ENCODE measurements at places on chromosomes 13 and 19. TPM values are rescaled to one million over a fixed set of nuclear protein-coding genes. Genes with fewer than 3 reads are reported as not detected.

- peaks cover 8% of the 10 kb centered on the region for H3K4me1 ChIP-seq
- no peak overlapping the region for H3K27ac ChIP-seq
Measured at GRCh38 chr13:110199046-110199831, 107.7 kb downstream of the COL4A1 start.

- H3K27ac ChIP-seq, result no peak overlapping the region
- H3K27me3 ChIP-seq, result no peaks in the 10 kb centered on the region
- no peak overlapping the region for H3K4me3 ChIP-seq
- no peaks in the 10 kb centered on the region for H3K36me3 ChIP-seq
- no peak for DNase-seq
Measured at GRCh38 chr13:101139081-101139480, 277.2 kb downstream of the NALCN start.

DNA sequence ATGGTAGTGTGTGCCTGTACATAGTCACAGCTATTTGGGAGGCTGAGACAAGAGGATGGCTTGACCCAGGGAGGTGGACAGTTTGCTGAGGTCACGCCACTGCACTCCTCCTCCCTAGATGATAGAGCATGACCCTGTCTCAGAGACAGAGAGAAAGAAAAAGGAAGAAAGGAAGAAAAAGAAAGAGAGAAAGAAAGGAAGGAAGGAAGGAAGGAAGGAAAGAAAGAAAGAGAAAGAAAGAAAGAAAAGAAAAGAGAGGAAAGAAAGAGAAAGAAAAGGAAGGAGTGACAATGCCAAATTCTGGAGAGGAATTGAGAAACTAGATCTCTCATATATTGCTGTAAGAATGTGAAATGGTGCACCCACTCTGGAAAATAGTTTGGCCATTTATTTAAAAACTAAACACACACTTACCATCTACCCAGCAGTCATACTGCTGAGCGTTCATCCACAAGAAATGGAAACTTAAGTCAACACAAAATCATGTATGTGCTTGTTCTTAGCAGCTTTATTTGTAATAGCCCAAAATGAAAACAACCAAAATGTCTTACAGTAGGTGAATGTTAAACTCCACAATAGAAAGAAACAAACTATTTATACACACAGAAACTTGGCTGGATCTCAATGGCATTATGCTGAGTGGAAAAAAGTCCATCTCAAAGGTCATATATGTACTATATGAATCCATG lies 7.5 kb downstream of the TEX101 start:
- H3K27ac ChIP-seq, result no peak overlapping the region
- H3K36me3 ChIP-seq, result no peaks in the 10 kb centered on the region
- no peak for DNase-seq
- H3K4me3 ChIP-seq, result no peak overlapping the region
- no peaks in the 10 kb centered on the region for H3K4me1 ChIP-seq
- no peaks in the 10 kb centered on the region for H3K27me3 ChIP-seq

- DNase-seq, result no peak
- H3K27ac ChIP-seq, result peak within 1 kb of the TSS; percentile 71
- peaks cover 29% of the 10 kb centered on the region for H3K36me3 ChIP-seq
- peak within 1 kb of the TSS; percentile 81 for H3K4me3 ChIP-seq
Measured at GRCh38 chr19:35756377-35757230, at the start of gene HSPB6. Gene HSPB6, minus strand, starts transcription at chr19:35757029. Its CDS starts 21 bp downstream, at chr19:35757008.

- peaks cover 45% of the 10 kb centered on the region for H3K36me3 ChIP-seq
- no peak for DNase-seq
- peaks cover 4% of the 10 kb centered on the region for H3K4me1 ChIP-seq
- no peaks in the 10 kb centered on the region for H3K27me3 ChIP-seq
Measured at GRCh38 chr19:58307736-58308135, 2.6 kb downstream of the ERVK3-1 start.

DNA sequence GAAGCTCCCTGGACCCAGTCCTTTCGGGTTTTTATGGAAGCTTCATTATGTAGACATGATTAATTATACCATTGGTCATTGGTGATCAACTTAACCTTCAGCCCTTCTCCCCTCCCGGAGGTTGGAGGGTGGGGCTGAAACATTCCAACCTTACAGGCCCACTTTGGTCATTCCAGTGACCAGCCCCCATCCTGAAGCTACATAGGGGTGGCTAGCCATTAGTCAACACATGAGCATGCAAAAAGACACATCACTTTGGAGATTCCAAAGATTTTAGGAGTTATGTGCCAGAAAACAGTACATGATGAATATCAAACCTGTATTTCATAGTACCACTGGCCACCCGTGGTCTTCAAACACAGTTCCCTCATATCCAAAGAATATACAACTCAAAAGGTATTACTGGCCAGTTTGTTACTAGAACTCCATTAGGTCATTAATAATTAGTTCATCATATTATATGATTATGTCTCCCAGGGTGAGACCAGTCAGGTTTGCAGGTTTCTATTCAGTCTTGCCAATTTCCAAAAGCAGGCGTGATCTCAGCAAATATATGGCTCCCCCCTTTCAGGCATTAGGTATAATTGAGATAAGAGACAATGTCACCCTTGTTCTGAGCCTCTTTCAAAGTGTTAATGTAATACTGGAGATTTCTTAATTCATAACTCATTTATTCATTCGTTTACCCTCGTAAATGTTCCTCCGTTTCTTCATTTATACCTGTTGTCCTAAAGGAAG lies 11.1 kb downstream of the PPP5C start:
- H3K4me1 ChIP-seq, result peaks cover 23% of the 10 kb centered on the region
- no peak overlapping the region for H3K27ac ChIP-seq
- peaks cover 38% of the 10 kb centered on the region for H3K36me3 ChIP-seq

- H3K36me3 ChIP-seq, result no peaks in the 10 kb centered on the region
- H3K4me1 ChIP-seq, result peaks cover 36% of the 10 kb centered on the region
- H3K27me3 ChIP-seq, result no peaks in the 10 kb centered on the region
- peak overlapping the region; percentile 61 for H3K27ac ChIP-seq
Measured at GRCh38 chr13:30744056-30744680, 8.8 kb downstream of the ALOX5AP start.

- no peak overlapping the region for H3K4me3 ChIP-seq
- H3K4me1 ChIP-seq, result peaks cover 35% of the 10 kb centered on the region
- DNase-seq, result peak; percentile 63
- no peaks in the 10 kb centered on the region for H3K27me3 ChIP-seq
Measured at GRCh38 chr19:38006361-38007045, 99.5 kb downstream of the SIPA1L3 start.

GRCh38 chr13:80116107-80116506 lies 224.8 kb downstream of the SPRY2 start:
- H3K27me3 ChIP-seq, result no peaks in the 10 kb centered on the region
- no peaks in the 10 kb centered on the region for H3K36me3 ChIP-seq
- H3K4me3 ChIP-seq, result no peak overlapping the region
- H3K27ac ChIP-seq, result no peak overlapping the region
- H3K4me1 ChIP-seq, result no peaks in the 10 kb centered on the region

- no peak for DNase-seq
- H3K27ac ChIP-seq, result peak overlapping the region; percentile 50
- no peaks in the 10 kb centered on the region for H3K27me3 ChIP-seq
- H3K36me3 ChIP-seq, result peaks cover 30% of the 10 kb centered on the region
- H3K4me1 ChIP-seq, result peaks cover 75% of the 10 kb centered on the region
Measured at GRCh38 chr19:4393947-4394590, 6.3 kb downstream of the SH3GL1 start.

GRCh38 chr19:1019980-1020867 lies 699 bp downstream of the TMEM259 start:
- peak overlapping the region; percentile 41 for H3K27ac ChIP-seq
- no peak for DNase-seq
- peak overlapping the region; percentile 99 for H3K4me3 ChIP-seq
- peaks cover 43% of the 10 kb centered on the region for H3K4me1 ChIP-seq
- no peaks in the 10 kb centered on the region for H3K27me3 ChIP-seq

- H3K36me3 ChIP-seq, result no peaks in the 10 kb centered on the region
- no peak overlapping the region for H3K4me3 ChIP-seq
- H3K27ac ChIP-seq, result no peak overlapping the region
- H3K27me3 ChIP-seq, result no peaks in the 10 kb centered on the region
- no peak for DNase-seq
Measured at GRCh38 chr13:51823359-51823758, 19.4 kb upstream of the DHRS12 start.

DNA sequence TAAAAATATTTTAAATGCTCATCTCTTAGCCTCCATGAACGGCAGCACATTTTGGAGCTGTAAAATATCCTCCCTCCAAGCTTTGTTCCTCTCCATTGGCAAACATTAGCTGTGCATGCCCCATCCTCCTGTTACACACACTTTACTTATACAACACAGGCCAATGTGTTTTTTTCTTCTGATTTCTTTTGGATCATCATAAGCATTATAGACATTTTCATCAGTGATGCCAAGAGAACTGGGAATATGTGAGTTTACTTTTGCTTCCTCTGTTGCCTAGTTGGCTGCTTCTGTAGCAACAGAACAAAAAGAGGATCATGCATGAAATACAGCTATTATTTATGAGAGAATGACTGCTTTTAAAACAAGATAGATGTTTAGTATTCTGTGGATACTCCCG lies 142.6 kb downstream of the PCDH9 start:
- no peaks in the 10 kb centered on the region for H3K36me3 ChIP-seq
- H3K4me1 ChIP-seq, result no peaks in the 10 kb centered on the region
- no peak for DNase-seq
- no peaks in the 10 kb centered on the region for H3K27me3 ChIP-seq
- no peak overlapping the region for H3K4me3 ChIP-seq
- H3K27ac ChIP-seq, result no peak overlapping the region

- peaks cover 37% of the 10 kb centered on the region for H3K4me1 ChIP-seq
- no peak overlapping the region for H3K4me3 ChIP-seq
- peak overlapping the region; percentile 78 for H3K27ac ChIP-seq
- no peaks in the 10 kb centered on the region for H3K27me3 ChIP-seq
- DNase-seq, result peak; percentile 98
Measured at GRCh38 chr19:48558018-48558684, 6.2 kb downstream of the SULT2B1 start.

DNA sequence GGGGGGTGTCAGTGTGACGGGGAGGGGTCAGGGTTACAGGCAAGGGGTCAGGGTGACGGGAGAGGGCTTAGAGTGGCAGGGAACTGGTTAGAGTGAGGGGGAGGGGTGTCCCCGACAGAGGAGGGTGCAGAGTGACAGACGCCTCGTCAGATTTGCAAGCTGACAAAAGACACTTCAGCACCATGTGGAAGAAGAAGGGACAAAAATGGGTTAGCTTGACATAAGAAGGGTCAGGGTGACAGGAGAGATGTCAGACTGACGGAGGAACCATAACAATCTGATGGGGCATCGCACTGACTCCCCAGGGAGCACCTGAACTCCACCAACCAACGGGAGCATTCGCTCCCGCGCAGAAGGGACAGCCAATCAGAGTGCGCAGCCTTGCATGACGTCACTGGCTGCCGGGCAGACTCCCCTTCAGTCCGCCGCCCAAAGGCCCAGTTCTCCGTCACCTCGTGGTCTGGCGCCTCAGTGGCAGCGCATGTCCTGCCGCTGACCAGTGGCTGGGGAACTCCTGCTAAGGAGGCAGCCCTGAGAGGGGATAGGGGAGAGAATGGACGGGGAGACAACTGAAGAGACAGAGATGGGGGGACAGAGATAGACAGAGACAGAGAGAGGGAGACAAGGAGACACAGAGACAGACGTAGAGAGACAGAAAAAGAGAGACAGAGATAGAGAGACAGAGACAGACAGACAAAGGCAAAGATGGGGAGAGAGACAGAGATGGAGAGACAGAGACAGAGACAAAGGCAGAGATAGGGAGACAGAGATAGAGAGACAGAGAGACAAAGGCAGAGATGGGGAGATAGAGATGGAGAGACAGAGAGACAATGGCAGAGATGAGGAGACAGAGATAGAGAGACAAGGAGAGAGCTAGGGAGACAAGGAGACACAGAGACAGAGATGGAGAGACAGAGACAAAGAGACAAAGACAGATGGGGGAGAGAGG lies 30.2 kb downstream of the C19orf81 start:
- H3K27me3 ChIP-seq, result peaks cover 20% of the 10 kb centered on the region
- H3K4me1 ChIP-seq, result no peaks in the 10 kb centered on the region
- H3K27ac ChIP-seq, result no peak overlapping the region

DNA sequence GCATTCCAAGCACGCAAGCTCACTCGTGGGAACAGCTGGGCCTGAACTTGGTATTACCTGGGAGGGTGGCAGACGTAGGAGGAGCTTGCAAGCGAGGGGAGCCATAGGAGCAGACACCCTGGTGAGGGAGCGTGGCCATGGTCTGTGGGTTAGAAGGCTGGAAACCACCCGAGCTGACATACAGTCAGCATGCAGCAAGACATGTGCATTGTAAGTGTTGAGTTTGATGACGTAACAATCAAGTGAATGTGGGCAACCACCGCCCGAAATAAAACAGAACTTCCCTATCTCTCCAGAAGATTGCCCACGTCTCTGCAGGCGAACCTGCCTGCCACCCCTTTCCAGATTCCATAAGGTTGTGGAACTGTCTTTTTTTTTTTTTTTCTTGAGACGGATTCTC lies 26.8 kb downstream of the UBXN6 start:
- H3K4me3 ChIP-seq, result no peak overlapping the region
- H3K27ac ChIP-seq, result no peak overlapping the region
- no peak for DNase-seq
- H3K27me3 ChIP-seq, result no peaks in the 10 kb centered on the region
- H3K4me1 ChIP-seq, result no peaks in the 10 kb centered on the region

- H3K4me1 ChIP-seq, result no peaks in the 10 kb centered on the region
- H3K27ac ChIP-seq, result no peak overlapping the region
- peak overlapping the region; percentile 1 for H3K4me3 ChIP-seq
- peaks cover 18% of the 10 kb centered on the region for H3K36me3 ChIP-seq
Measured at GRCh38 chr19:35031072-35031881, 1.0 kb downstream of the SCN1B start.

DNA sequence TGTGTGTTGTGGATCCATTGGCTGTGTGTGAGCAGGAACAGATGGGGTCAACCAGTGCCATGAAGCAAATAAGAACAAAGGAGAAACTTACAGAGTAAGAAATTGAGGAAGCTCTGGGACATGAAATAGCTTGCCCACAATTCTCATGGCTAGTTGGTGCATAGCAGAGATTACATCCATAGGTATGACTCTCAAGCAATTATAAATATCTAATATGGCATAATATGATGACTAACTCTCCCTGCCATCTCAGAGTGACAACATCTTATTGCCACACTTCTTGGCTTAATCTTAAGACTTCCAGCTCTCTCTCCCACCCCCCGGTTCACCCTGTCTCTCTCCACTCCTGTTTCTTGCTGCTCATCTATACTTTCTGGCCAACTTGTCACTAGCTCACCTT lies 53.3 kb downstream of the OXGR1 start:
- no peaks in the 10 kb centered on the region for H3K27me3 ChIP-seq
- H3K36me3 ChIP-seq, result no peaks in the 10 kb centered on the region
- no peak overlapping the region for H3K4me3 ChIP-seq
- no peak overlapping the region for H3K27ac ChIP-seq
- no peak for DNase-seq

ZNF229 gene
- polyA plus RNA-seq, result 9.2 TPM

CEACAM21 gene
- 1.5 TPM for polyA plus RNA-seq

AMH gene
- polyA plus RNA-seq, result 4.6 TPM

LILRB5 gene
- polyA plus RNA-seq, result 7.6 TPM

SULT2A1 gene
- polyA plus RNA-seq, result 190 TPM

PEAK3 gene
- polyA plus RNA-seq, result 0.15 TPM

ZNF223 gene
- 16.9 TPM for polyA plus RNA-seq

ZNF569 gene
- polyA plus RNA-seq, result 5.0 TPM

PLA2G4C gene
- polyA plus RNA-seq, result 5.3 TPM

PNMA8B gene
- 1.7 TPM for polyA plus RNA-seq

MAP2K2 gene
- 188 TPM for polyA plus RNA-seq

GALP gene
- polyA plus RNA-seq, result not detected

Data from large intestine (tissue), 12 donors.